A673 (cell line): ENCODE measurements at places on chromosomes 4 and X. TPM values are rescaled to one million over a fixed set of nuclear protein-coding genes. Genes with fewer than 3 reads are reported as not detected.
A peak's percentile ranks its signal among the peaks of the same experiment; 100 is the strongest.

The ASMT gene
- not detected in 2 replicates for total RNA-seq

The GABRE gene
- total RNA-seq: not detected in 2 replicates

The TMEM131L gene
- 17.0 and 18.4 TPM in 2 replicates for total RNA-seq

- no peaks in the 10 kb centered on the region for H3K36me3 ChIP-seq
- no peaks in the 10 kb centered on the region for H3K4me1 ChIP-seq
- H3K4me3 ChIP-seq: no peak overlapping the region
Observed at GRCh38 chrX:112846187-112846586, 5.6 kb upstream of the AMOT start.

GRCh38 chrX:74160358-74160757, 143.6 kb upstream of the ZCCHC13 start:
- H3K27me3 ChIP-seq: no peaks in the 10 kb centered on the region
- no peak for DNase-seq
- no peaks in the 10 kb centered on the region for H3K4me1 ChIP-seq
- H3K27ac ChIP-seq: no peak overlapping the region
- no peaks in the 10 kb centered on the region for H3K36me3 ChIP-seq

- no peak overlapping the region for H3K27ac ChIP-seq
- H3K4me1 ChIP-seq: no peaks in the 10 kb centered on the region
- no peak overlapping the region for H3K4me3 ChIP-seq
- H3K27me3 ChIP-seq: no peaks in the 10 kb centered on the region
- no peak for DNase-seq
Observed at GRCh38 chrX:75547783-75548182, 24.9 kb upstream of the ZDHHC15 start.

DNA sequence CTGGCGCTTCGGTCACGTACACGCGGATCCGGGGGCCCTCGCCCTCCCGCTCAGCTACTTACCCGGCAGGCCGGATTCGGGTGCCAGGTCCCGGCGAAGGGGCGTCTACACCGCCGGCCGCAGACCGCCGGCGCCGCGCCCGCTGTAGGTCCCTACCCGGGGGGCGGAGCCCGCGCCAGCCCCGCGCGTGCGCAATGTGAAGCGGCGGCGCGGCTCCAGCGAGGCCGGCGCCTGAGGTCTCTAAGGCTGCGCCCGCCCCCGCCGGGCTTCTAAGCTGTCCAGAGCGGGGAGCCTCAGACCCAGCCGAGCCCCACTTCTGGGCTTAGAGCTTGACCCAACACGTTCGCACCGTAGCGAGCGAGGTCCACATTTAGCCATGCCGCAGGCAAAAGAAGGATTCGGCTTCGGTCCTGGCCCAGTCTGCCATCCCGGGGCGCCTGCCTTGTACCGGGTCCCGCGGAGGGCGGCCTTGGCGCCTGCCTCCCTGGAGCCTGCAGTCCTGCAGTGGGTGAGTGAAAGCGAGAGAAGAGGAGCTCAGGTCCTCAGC, at the start of gene ZNF518B:
TSS of gene ZNF518B (minus strand) at position 172 of the 547 bp plus-strand sequence. CDS start 11,098 bp downstream, outside the sequence.
- no peaks in the 10 kb centered on the region for H3K4me1 ChIP-seq
- no peaks in the 10 kb centered on the region for H3K27me3 ChIP-seq
- no peak within 1 kb of the TSS for H3K4me3 ChIP-seq

DNA sequence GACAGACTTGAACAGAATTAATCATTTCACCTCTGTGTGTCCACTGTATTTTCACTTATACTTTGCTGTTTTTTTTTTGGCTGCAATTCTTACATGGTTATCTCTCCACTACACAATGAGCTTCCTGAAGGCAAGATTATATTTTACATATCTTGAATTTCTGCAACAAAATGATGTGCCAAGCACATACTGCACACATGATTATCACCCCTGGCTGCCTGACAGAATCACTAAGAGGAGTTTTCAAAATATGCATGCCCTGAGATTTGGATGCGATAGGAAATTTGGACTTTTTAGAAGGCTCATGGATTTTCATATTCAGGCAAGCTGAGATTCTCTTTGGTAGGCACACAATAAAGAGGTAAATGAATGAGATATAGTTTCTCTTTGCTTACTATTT, 1162.1 kb upstream of the IGFBP7 start:
- H3K27ac ChIP-seq: no peak overlapping the region
- no peaks in the 10 kb centered on the region for H3K36me3 ChIP-seq
- no peaks in the 10 kb centered on the region for H3K4me1 ChIP-seq
- H3K4me3 ChIP-seq: no peak overlapping the region
- DNase-seq: no peak

DNA sequence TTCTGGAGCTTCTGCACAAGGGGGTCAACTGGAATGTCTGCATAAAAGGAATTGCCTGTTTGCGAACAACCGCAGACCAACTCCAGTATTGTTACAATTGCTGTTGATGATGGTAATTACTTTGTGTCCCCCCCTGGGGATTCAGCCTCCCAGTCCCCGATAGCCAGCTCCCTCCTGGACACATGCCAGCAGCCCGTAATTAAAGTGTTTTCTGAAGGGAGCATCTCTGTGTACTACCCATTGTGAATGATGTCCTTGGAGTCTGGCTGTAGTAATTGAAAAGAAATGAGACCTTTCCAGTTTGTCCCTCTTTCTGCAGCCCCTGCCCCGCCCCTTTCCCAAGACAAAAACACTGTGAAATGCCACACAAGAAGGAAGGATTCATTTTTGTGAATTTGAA, 377.1 kb upstream of the LCORL start:
- peak; percentile 3 for DNase-seq
- no peaks in the 10 kb centered on the region for H3K36me3 ChIP-seq
- no peaks in the 10 kb centered on the region for H3K27me3 ChIP-seq

GRCh38 chr4:8544741-8545438, 35.3 kb upstream of the GPR78 start:
- H3K27me3 ChIP-seq: peaks cover 6% of the 10 kb centered on the region
- H3K36me3 ChIP-seq: no peaks in the 10 kb centered on the region
- H3K4me1 ChIP-seq: no peaks in the 10 kb centered on the region
- no peak for DNase-seq
- H3K4me3 ChIP-seq: no peak overlapping the region
- no peak overlapping the region for H3K27ac ChIP-seq

DNA sequence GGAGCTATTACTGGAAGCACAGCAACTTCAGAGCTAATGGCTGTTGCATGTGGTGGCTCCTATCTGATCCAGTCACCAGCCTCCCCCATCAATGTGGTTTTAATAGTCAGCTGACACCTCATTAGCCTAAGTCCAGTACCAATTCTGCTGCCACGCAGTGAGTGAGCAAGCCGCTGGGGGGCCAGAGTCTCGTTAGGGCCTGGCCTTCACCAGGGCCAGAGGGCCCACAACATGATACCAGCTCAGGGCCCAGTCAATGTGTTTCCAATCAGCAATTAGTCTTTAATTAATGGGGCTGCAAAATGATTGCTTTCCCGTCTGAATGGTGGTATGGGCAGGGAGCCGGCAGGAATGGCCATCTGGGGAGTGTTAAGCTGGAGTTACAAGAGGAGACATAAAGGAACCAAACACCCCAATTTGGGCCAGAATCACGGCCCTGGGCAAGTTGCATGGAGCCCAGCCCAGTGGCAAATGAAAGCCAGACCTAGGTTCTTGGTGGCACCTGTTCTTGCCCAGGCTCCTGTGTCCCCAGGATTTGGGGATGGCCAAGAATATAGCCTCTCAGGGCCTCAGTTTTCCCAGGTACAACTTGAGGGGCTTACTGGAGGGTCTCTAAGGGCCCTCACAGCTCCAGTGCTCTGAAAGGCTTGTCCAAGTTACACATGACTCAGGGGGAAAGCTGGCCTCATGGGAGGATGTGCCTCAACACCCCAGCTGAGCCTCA, 119.2 kb downstream of the EFNB1 start:
- H3K27me3 ChIP-seq: no peaks in the 10 kb centered on the region
- H3K4me1 ChIP-seq: no peaks in the 10 kb centered on the region
- DNase-seq: no peak

GRCh38 chr4:186307497-186307896, 41.5 kb downstream of the F11 start:
- H3K27ac ChIP-seq: no peak overlapping the region
- no peaks in the 10 kb centered on the region for H3K36me3 ChIP-seq
- H3K4me1 ChIP-seq: peaks cover 5% of the 10 kb centered on the region
- H3K27me3 ChIP-seq: no peaks in the 10 kb centered on the region
